Fibroblast of the conjunctiva (primary cell): ENCODE measurements at places on chromosomes 1 and 21.

GRCh38 chr1:47777322-47777721, 219.9 kb downstream of the TRABD2B start:
- no peak for DNase-seq

DNA sequence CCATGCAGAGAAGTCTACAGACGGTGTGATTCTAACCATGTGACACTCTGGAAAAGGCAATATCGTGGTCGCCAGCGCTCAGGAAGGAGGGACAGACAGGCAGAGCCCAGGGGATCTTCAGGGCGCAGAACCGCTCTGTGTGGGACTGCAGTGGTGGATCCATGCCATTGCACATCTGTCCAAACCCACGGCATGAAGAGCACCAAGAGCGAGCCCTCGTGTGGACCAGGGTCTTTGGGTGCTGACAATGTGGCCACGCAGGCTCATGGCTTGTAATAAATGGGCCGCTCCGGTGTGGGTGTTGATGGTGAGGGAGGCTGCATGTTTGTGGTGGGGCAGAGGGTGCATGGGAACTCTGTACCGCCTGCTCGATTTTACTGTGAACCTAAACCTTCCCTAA, 25.3 kb upstream of the POFUT2 start:
- DNase-seq: no peak

GRCh38 chr1:190908246-190908645, 430.6 kb upstream of the BRINP3 start:
- no peak for DNase-seq

DNA sequence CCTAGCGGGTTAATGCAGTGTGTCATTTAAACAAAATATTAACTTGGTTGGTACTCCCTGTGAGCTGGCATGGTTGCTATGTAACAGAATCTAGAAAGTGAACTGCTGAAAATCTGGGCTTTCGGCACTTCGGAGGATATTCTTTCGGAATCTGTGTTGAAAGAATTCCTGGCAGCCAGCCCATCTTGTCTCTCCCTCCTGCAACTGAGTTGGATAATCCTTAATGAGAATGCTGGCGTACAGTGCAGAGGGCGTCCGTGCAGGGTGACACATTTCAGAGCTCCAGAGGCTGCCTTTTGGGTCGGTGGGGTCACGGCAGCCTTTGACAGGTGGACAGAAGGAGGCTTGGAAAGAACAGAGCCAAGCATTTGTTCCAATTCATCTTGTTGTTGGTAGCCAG, 3.7 kb downstream of the KAZN start:
- peak; percentile 32 for DNase-seq

GRCh38 chr1:186079084-186079684, 295.9 kb downstream of the TPR start:
- DNase-seq: no peak

- DNase-seq: peak; percentile 29
These were observed 14.8 kb upstream of the NCMAP start for GRCh38 chr1:24540906-24541710.

DNA sequence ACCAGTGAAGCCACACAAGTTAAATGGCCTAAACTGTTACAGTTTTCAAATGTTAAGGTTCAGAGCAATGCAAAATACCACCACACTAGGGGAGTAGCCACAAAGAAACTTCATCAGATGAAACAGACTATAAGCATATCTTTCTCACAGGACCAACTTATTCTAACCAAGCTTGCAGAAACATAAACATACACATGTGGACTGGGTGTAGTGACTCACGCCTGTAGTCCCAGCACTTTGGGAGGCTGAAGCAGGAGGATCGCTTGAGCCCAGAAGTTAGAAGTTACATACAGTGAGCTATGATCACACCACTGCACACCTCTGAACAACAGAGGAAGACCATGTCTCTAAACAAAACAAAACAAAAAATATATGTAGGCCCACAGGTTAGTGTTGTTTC, 17.3 kb downstream of the WDR47 start:
- DNase-seq: no peak

GRCh38 chr1:10613340-10613739, 138.6 kb downstream of the PEX14 start:
- DNase-seq: no peak

GRCh38 chr1:46607345-46608130, 3.5 kb upstream of the MKNK1 start:
- DNase-seq: no peak

DNA sequence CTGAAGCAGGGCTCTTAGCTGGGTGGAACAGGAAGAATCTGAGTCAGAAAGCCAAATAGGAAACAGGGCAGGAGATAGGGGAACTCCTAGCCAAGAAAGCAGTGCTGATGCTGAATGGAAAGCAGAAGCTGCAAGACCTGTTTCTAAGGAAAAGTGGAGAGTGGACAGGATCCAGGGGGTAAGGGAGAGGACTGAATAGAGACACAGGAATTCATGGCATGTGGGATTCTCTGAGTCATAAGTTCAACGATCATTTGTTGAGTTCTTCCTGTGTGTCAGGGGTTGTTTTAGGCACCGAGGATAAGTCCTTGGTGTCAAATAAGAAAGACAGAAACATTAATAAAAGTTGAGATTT, 153.8 kb upstream of the FGGY start:
- peak; percentile 86 for DNase-seq

GRCh38 chr1:69513601-69514000, 54.1 kb upstream of the LRRC7 start:
- no peak for DNase-seq

DNA sequence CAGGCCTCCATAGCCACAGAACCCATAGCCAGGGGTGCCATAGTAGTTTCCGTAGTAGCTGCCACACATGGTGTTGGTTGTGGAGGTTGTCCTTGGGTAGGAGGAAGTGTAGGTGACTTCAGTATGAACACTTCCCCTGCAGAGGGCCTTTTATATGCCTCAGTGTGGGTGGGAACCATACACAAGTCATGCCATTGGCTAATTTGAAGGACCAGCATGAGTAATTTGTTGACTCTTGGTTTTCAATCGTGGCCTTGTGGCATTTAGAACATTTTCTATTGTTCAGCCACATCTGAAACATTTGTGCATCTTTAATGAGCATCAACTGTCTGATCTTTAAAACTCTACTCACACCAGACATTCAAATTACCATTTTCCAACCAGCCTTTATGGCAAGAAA, at the start of gene KRTAP6-1:
TSS of gene KRTAP6-1 (minus strand) at position 95 of the 400 bp plus-strand sequence. CDS start at position 69, 26 bp downstream.
- no peak for DNase-seq

DNA sequence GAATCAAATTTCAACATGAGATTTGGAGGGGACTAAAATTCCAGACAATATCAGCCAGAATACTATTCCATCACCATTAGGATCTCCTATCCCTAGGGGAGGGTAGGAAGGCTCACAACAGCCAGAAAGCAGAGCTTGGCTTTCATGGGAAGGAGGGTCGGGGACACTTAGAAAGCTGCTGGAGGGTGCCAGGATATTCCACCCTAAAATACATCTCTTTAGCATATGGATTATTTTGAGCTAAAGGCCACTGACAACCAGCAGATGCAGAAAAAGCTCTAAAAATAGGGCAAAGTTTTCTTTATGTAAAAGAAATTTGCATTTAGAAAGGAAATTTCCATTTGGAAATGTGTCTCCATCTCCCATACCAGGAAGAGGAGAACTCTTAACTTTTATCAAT, 54.3 kb upstream of the PCP4 start:
- no peak for DNase-seq

DNA sequence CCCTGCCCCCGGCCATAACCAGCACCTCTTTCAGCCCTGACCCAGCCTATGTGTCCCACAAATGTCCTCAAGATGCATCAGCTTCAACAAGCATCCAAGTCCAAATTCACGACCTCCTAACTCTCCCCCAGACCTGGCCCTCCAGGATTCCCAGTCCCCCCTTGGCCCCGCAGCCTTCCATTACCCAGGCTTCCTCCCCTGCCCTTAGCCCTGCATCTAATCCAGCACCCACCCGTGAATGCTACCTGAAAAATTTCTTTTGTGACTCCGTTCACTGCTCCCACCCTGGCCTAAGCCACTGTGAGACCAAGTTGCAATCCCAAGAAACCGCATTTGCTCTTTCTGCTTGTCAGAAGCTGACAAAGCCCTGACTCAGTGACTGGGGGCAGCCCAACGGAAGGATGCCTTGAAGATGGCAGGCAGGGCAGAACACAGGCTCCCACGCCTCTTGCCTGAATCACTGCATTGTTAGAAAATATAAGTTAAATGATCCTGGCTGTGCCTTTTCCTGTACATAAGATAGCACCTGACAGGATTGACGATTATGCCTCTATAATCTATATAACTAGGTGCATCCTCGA, 939 bp upstream of the MFAP2 start:
- DNase-seq: peak; percentile 47

DNA sequence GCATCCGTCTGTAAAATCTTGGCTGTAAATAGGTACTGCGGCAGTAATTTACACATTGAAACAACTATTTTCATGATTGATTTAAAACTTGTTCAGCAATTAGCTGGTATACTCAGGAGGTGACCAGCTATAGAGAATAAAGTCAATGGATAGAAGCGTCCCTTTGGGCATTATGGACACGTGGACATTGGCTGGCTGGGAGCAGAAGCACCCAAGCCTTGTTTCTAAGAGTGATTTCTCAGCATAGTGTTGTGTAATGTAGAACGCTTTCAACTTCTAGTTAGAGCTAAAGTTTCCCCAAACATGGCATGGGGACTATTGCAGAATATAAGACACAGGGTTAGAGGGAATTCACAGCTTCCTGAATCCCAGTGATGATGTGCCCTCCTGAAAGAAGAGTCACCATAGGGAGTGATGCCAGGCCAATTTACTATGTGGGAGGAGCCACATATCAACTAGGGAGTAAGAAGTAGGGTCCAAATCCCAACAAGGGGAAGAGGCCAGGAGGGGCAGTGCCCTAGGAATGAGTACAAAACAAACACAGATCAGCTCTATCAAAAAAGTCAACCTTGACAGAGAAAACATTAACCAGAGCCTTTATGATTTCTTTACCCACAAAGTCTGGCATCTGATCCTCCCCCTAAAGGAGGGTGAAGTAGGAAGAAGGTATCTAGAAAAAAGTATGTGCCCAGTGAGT, 92.7 kb downstream of the SUSD4 start:
- no peak for DNase-seq

DNA sequence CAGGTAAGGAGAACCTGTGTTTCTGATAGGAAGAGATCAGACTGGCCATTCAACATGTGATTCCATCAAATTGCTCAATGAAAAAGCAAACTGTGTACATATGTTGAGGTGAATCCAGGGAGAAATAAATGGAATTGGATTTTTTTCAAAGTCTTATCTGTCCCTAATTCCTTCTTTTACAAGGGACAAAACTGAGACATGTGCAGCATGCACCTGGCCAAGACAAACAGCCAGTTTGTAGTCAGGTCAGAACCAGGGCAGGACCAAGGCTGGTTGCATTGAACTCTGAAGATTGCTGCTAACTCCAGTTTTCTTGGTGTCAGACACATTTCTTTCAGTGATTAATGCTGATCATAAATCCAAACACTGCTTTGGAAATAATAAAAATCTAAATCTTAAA, 69.6 kb upstream of the CCDC190 start:
- no peak for DNase-seq

GRCh38 chr1:154992721-154993571, 440 bp upstream of the LENEP start:
- DNase-seq: no peak

GRCh38 chr1:20390589-20391331, 95.2 kb downstream of the CAMK2N1 start:
- DNase-seq: no peak

DNA sequence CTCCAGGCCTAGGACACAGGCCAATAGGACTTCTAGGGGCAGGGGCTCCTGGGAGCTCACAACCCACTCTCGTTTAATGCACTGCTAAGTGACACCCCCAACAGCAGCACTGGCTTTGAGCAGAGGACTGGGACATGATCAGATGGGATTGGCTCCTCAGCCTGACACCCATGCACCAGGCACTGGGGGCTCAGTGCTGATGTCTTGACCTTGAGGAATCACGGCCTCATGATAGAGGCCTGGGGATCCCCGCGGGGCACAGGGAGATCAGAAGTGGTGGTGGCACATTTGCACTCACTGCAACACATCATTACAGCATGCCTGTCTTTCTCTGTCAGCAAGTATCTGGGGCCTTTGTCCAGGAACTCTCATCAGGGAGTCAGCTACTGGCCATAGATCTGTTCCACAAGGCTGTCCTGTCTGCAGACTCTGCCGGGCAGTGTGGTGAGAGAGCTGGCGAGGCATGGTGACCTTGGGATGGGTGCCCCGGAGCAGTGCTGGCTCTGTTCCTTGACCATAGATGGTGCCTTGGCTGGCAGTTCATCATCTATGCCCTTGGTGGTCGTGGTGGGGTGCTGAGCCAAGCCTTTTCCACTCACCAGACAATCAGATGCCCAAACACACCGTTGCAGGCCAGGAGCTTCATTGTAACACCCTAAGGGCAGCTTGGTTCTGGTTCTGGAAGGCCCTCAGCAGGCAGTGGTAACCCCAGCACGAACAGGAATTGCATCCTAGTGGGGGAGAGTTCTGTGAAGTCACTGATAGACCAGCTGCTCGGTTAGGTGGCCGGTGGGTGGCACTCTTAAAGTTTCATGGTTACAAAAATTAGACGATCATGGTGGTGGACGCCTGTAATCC, 22.2 kb upstream of the PARP1 start:
- DNase-seq: no peak

- no peak for DNase-seq
These were observed 7.5 kb upstream of the FOXO6 start for GRCh38 chr1:41353744-41354143.

DNA sequence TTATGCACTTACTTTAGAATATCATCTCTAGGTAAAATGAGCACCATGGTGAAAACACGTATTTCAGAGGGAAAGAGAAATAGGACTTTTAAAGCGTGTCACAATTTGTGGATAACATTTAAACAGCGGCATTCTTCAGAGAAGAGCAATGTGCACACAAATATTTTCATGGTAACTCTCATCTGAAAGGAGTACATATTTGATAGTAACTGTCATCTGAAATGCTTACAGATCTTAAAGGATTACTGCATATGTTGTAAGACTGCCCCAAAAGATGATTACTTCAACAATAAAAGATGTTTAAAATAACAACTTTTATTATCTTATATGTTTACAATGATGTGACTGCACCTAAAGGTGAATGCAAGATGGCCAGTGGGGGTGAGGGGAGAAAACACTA, 408.8 kb downstream of the PLA2G4A start:
- DNase-seq: no peak

- DNase-seq: no peak
These were observed 12.7 kb downstream of the AKIRIN1 start for GRCh38 chr1:39003794-39004193.

DNA sequence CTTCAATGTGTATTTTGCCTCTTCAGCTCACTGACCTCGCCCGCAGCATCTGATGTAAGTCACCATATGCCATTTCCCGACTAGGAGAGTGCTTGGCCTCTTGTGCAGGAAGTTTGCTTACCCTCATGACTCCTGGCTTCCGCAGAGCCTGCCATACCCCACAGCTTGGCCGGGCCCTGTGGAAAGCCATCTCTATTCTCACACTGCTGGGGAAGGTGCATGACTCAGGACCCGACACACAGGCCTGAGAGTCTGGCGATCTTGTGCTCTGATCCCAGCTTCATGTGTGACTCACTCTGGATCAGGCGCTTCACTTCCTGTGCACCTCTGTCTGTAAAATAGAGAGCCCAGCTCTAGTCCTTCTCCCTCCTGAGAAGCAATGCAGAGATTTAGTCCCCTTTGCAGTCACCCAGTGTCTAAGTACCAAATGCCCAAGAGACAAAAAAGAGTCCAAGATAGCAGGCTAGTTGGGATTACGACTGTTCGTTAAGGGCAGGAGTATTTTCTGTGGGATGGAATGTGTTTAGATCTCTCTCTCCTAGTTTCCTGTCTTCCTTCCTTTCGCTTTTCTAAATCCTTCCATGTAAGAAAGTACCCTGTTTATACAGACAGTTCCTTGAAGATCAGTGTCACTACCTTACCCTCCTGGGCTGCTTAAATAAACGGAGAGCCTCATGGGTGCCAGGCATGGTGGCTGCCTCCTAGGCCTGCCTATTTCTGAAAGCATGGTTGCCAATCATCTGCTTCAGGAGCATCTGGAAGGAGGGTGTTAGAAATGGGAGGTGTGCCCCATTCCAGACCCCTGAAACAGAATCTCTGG, 62.8 kb upstream of the KIF26B start:
- peak; percentile 65 for DNase-seq
